ENCODE measurements at places on chromosomes 6 and 20.
A peak's percentile ranks its signal among the peaks of the same experiment; 100 is the strongest.

- DNase-seq, result no peak
Measured at GRCh38 chr6:1394514-1395463, 5.4 kb downstream of the FOXF2 start.

- DNase-seq, result no peak
Measured at GRCh38 chr20:19725814-19726525, 32.1 kb upstream of the RIN2 start.

- DNase-seq, result no peak
Measured at GRCh38 chr20:62703853-62704228, 4.8 kb upstream of the NTSR1 start.

DNA sequence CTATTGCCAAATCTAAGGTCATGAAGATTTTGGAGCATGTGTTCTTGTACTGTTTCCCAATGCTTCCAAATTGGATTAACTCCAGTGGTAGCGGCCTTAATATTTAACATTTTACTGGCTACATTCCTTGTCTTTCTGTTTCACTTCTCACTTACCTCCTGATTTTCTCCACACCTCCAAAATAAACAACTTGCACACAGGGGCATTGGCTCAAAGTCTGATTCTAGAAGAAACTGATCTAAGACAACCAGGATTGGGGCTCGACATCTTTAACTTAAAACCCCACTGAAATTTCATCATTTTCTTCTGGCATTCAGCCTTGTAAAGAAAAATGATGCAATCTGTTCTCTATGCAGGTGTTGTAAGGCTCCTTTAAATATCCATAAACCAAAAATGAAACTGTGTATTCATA is 557.9 kb upstream of the ID4 start:
- no peak for DNase-seq

DNA sequence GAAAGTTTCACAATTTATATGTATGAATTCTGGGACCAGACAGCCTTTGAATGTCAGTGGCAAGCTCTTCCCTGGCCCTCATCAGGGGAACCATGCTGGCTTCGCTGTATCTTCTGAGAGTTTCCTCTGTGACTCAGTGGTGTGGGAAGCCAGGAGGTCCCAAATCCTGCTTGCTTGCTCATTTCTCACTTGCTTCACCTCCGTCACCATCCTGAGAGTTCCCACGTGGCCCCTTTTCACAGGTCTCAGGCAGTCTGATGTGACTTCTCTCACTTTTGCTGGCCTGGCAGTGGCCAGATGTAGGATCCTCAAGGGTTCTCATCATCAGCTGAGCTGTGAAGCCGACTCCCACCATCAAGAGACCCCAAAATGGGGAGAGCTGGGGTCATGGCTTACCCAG is 28.4 kb upstream of the RIN2 start:
- DNase-seq, result no peak

DNA sequence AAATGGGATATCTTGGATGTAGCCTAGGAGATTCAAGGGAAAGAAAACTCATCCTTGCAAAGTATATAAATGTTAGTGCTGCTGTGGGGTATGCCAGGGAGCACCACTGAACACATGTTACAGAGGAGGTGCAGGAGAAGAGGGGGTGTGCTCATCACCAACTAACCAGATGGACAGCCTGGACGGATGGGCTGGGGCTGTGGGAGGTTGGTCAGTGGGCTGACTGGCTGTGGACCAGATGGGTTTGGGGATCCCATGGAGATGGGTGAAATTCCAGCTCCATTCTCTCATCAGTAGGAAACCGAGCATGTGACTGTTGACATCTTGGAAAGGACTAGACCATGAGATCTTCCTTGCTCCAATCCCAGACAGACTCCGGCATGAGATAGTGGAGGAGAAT is 201.0 kb downstream of the LRFN2 start:
- DNase-seq, result no peak

GRCh38 chr20:47418069-47418757 is 61.7 kb upstream of the ZMYND8 start:
- DNase-seq, result no peak

DNA sequence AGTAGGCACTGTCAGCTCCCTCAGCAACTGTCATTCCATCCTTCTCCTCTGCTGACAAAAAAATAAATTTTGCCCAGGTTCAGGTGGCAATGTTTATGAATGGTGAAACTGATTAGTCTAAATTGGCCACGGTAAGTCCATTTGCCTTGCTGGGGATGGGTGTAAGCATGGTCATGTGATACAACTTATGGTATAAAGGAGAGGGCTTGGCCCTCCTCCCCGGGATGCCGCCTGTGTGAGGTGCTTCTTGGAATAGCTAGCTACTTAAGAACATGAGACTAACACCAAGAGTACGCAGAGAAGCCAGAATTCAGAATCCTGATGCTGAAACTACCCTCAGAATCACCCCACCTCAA is 94.4 kb upstream of the MAP7 start:
- no peak for DNase-seq

DNA sequence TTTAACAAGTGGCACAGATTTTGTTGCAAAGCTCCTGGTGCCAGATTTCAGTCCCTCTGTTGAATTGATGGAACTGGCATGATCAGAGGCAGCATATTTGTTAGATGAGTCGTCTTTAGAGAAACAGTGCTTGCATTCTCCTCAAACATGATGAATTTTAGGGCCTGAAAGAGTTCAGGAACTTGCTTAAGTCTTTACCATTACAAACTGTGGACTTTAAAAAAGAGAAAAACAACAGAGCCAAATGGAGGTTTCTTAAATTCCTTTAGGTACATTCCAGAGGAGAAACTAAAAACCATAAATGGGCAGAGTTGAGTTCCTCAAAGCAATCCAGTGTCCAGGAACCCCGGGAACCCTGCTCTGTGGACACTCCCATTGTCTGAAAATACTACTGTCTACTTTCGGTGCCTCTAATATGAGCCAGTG is 2.5 kb downstream of the GTF2H5 start:
- no peak for DNase-seq

DNA sequence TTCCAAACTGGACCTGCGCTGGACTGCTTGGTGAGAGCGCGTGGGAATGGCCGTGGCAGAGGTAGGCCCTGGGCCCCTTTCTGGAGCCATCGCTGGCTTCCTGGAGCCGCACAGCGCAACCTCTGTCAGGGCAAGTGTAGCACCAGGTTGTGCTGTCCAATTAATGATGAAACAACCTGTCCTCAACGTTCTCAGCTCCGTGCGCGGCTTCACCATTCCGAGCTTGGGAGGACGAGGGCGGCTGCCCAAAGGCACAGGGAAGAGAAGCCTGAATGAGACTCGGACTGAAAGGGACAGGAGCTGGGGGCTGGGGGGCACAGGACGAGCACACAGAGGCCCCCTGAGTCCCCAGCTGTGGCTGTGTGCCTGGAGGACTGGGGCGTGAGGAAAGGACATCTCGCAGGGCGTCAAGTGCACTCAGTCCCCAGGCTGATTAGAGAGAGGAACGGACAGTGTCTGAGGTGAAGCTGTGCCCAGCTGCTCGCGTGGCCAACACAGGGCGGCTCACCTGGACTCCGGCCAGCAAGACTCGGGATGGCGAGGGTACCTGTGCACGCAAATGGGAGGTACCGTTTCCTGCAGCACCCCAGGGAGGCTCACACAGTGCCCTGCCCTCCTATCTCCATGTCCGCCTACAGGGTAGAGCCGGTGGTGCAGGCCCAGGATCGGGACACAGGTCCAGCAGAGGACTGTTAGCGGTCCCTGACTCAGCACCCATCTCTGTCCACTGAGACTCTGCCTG is 403.3 kb downstream of the TAF4 start:
- no peak for DNase-seq

DNA sequence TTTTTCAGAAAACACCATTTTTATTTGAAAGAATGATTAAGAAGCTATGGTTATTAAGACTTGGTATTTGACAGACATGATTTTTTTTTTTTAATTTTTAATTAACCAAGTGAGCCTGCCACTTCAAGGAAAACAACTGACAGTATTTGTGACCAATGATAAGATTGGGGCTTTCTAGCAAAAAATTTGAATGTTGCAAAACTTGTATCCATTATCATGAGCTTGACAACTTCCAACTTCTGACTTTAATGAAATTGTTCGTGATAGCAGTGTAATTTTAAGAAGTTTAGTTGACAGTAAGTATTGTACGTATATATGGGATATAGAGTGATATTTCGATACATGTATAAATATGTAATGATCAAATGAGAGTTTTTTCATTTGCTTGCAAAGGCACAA is 21.6 kb upstream of the POM121L2 start:
- no peak for DNase-seq

GRCh38 chr6:54913211-54913610 is 66.6 kb downstream of the FAM83B start:
- no peak for DNase-seq

- DNase-seq, result no peak
Measured at GRCh38 chr6:122143813-122144601, 255.4 kb upstream of the HSF2 start.

GRCh38 chr6:6705061-6705425 is 116.5 kb downstream of the LY86 start:
- no peak for DNase-seq

DNA sequence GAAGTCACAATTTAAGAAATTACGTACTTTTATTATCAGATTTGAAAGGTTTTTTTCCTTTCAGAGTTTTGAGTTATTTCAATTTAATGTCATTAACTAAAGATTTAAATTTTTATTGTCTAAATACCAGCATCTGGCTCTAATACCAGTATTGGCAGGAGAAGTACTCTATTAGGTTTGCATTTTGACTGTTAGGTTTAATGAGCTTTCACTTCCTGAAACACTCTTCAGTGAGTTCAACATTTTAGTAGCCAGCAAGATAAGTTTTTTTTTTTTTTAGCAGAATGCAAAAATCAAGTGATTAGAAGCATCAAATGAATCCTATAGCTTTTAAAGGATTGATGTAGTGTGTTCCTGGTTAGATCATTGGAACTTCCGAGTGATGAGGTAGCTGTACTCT is 34.0 kb upstream of the SCGN start:
- no peak for DNase-seq

DNA sequence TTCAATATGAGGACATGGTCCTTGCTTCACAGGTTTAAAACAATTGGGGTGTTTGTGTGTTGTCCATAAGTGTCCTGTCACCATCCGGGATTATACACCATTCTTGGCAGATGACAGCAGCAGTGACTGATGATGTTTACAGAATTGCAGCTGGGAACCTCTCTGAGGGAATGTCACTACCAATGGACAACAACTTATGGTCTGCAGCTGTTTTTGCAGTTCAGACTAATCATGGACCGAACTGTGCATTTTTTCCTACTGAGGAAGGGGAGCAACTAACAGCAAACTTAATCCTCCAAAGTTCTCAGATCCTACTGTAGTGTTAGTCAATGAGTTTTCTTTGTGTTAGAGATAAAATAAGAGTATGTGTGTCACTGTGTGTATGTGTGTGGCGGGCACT is 26.0 kb downstream of the FAM229B start:
- no peak for DNase-seq

DNA sequence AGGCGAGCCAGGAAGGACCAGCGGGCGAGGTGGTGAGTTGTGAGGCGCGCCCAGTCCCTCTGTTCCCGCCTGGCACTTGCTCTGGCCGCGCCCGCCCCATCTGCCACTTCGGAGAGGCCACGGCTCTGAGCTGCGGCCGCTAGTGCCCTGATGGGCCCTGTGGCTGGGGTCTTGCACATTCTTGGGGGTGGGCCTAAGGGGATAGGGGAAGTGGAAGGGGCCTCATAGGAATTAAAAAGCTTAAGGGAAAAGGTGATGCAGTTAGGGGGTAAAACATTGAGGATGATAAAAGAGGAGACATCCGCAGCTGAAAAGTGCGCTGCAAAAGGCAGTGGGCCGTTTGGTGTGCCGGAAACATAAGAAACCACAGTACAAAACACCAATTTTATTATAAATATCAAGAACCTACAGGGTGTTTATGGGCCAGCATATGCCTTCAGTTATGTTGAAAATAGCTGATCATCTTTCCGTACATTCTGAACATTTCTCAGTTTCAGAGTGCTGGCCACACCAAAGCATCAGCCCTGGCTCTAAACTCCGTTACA is 1.1 kb upstream of the PSMB8 start:
- DNase-seq, result no peak

GRCh38 chr20:57943950-57944349 is 234.1 kb upstream of the PMEPA1 start:
- DNase-seq, result no peak

DNA sequence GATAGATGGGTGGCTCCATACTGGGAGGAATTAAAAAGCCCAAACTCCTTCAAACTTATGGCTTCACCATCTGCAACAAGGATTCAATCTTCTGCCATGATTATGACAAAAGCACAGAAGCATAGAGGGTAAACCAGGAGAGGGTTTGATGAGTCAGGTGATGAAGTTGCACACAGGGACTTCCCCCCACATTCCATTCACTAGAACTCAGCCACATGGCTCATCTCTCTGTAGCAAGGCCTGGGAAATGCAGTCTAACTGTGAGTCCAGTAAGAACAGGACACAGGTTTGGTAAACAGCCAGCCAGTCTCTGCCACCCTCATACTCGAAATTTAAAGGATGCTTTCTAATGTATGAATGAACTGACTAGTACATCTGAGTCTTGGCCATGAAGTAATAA is 142.9 kb downstream of the HIVEP2 start:
- DNase-seq, result peak; percentile 60

DNA sequence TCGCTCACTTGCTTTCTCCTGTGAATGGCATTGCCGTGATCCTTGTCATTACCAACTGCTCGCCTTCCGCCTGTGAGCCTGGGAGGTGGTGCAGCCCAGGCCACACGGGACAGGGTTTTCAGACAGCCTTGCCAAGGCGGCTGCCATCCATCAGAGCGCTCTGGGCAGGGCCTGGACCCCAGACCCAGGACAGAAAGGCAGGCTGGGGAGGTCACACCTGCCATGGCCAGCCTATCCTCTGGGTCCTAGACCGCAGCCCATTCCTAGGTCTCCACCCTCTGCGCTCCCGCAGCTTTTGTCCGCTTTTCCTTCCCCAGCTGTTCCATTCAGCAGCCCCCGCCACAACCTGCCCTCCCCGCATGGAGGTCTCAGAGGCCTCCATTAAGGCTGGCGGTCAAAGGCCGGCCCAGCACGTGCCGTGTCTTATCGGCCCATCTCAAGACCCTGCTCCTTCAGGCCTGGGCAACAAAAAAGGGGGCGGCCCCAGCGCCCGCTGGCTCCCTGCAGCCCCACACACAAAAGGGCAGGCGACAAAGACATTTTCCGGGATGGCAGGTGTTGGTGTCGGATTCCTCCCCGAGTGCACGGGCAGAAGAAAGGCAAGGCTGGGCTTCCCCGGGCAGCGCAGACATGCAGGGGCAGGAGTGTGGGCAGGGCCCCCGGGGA is 28.1 kb downstream of the INSM1 start:
- DNase-seq, result no peak

DNA sequence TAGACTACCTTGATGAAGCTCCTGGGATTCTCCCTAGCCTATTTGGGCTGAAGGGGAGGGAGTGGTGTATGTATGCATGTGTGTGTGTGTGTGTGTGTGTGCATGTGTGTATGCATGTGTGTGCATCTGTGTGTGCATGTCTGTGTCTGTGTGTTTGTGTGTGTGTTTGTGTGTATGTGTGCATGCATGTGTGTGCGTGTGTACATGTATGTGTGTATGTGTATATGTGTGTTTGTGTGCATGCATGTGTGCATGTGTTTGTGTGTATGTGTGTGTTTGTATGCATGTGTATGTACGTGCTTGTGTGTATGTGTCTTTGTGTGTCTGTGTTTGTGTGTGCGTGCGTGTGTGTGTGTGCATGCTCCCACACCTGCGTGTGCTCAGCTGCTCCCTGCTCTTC is 15.4 kb downstream of the FGD2 start:
- no peak for DNase-seq

- DNase-seq, result peak; percentile 57
Measured at GRCh38 chr6:32666420-32667300, at the start of gene HLA-DQB1. HLA-DQB1 (minus strand) TSS chr6:32666657; CDS start chr6:32666607, 50 bp downstream.
